ENCODE measurements at places on chromosomes 16 and 17. TPM values are rescaled to one million over a fixed set of nuclear protein-coding genes. Genes with fewer than 3 reads are reported as not detected.

Gene SBK1
- 2.6 TPM for total RNA-seq

DNA sequence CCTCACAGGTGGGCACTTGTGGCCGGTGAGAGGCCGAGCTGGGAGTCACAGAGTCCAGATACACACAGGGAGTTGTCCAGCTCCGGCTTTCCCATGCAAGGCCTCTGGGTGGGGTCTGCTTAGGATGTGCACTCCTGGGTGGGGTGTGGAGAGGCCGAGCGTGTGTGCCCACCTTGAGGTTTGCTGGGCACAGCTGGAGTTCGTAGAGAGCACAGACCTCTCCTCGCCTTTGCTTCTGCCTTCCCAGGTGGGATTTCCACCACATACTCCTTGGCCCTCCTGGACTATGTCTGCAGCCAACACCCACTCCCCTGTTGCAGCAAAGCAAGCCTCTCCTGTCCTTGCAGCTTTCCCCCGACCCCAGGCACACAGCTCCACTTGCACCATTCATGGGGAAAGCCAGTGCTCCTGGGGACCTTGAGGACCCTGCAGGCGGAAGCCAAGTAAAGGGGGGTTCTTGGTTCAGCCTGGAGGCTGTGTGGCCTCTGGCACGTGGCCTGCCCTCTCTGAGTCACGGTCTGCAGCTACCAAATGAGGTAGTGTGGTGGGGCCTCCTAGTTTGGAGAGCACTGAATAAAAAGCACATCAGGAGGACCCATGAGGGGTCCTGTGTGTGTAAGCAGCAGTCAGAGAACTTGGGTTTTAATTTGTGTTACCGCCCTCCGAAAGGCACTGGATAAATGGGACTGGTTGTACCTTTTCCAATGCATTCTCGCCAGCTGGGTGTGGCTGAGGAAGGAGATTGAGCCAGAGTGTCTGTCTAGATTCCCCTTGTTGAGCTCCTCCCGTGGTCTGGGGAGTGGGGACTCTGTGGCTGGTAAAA, 31.5 kb downstream of the MPRIP start:
- DNase-seq: no peak

GRCh38 chr17:49699966-49700575, 7.7 kb downstream of the SLC35B1 start:
- DNase-seq: no peak

Gene SYCE1L
- not detected for total RNA-seq

Gene OR1A1
- total RNA-seq: not detected

DNA sequence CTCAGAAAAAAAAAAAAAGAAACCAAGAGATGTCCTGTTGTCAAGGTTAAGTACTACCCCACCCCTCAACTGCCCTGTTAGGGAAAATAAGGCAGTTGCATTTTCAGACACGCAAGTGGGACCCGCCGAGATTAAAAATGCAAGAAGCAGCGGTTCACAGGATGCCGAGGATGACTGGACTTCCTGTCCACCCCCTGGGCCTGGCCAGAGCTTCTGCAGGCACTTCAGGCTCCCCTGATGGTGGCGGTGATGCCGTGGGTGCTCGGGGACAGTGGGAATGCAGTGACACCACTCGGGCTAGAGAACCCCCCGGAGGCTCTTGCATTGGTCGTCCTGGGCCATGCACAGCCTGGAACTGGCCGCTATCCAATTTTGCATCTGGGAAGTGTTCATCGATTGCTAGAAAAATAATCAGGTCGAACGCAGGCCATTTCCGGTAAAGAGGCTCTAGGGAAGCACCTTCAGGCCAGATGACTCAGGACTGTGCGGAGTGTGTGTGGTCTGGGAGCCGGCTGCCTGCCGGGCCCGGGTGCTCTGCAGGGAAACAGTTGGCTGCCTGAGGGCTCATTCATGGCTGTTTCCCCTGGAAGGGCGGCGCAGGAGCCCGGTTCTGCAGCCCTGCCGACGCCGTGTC, 13.4 kb upstream of the CRISPLD2 start:
- peak; percentile 67 for DNase-seq

GRCh38 chr17:78665952-78666920, 89.0 kb upstream of the DNAH17 start:
- DNase-seq: no peak

Gene CHST5
- not detected for total RNA-seq

DNA sequence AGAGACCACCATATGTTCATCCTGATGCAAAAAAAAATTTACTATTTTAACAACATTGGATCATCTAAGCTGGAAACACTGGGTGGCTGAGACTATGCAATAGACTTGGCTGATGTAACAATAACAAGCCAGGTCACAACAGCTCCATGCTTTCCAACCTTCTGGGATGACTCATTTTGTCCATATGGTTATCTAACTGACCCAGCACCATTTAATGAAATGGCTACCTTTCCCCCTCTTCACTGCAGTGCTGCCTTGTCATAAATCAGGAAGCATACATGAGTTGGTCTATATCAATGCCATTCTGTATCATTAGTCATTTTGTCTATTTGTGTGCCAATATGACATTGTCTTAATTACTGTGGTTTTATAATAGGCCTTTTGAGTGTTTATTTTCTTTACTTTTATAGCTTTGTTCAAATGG, 217.6 kb upstream of the KCNJ16 start:
- no peak for DNase-seq

Measured in body of pancreas (tissue), 4 donors.